Germinal center (tissue), 1 donor: ENCODE measurements at places on chromosomes 12 and 14.

- no peak for DNase-seq
Measured at GRCh38 chr12:57579011-57579410, 12.0 kb upstream of the PIP4K2C start.

DNA sequence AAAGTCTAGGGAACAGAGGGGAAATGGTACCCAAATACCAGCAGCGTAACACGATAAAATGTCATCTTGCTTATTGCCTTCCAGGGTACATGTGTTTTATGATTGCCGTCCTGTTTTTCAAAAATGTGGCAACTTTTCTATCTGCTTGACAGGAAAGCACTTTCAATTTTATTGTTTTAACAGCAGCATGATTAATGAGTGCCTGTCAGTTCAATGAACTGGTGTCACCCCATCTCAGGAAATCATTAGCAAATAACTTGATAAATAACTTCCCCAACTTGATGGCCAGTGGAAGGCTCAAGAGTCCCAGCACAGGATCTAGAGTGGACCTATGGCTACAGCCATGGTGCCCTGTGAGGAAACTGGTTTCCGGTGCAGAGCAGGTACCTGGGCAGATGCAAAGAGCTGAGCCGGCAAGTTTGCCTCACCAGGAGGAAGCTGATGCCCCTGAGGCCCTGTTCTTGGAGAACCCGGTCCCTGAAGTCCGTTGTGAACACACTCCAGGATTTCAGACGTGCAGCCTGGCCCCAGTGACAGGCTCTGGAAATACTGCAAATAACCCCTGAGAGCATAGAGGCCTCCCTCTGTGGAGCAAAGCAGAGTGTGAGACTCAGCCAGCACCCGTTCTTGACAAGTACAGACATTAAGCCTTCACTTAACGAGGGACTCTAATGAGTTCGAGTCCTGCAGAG is 173.5 kb upstream of the SFSWAP start:
- no peak for DNase-seq

DNA sequence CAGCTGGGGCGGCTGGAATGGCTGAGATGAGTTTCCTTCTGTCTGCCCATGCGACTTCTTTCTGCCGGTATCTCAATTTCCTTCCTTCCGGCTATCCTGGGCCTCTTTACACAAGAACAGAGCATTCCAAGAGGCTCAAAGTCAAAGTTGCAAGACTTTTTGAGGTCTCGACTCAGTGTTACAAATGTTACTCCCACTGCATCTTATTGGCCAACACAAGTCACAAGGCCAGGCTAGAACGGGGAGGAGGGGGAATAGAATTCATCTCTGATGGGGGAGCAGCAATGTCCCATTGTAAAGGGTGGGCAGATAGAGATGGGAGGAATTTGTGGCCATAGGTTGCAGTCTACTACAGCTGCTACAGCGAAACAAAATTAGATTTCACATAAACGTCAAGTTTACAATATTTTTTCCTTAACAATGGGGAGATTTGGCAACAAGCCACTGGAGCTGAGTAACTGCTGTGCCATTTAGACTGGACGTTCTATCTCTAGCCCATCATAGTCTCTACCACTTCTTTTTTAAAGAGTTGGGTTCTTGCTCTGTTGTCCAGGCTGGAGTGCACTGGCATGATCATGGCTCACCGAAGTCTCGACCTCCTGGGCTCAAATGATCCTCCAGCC is 9.5 kb upstream of the NYNRIN start:
- DNase-seq, result no peak

DNA sequence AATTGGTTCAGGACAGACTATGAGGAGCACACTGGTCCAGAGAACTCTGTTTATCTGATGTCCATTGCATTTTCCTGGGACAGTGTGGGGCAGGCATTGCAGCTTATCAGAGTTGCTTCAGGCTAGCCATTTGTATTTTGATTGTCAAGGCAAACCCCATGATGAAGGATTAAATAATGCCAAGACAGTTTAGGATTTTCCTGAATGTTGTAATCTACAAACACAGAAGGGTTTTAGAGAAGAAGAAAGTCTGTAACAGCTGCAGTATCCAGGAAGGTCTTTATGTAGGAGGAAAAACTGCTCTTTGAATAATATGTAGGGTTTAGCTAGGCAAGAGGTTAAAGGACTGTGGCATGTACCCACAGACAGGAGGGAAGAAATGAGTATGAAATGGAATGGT is 32.2 kb upstream of the UNC79 start:
- DNase-seq, result no peak

GRCh38 chr12:119994892-119995658 is 6.0 kb downstream of the BICDL1 start:
- no peak for DNase-seq

DNA sequence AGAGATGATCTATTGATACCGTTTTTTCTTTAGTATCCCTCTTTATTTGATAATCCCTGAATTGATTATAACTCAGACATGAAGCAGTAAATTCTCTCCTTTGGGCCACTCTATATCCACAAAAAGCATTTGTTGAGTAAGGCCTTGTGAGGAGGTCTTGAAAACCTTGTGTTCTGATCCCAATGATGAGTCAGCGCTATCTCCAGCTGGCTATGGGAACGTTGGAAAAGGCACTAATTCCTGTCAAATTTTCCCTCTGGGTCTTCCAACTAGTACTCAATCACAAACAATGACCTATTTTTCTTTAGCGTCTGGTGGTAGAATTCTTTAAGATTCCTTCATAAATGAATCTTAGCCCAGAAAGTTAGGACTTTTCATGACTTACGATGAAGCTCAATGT is 168.4 kb upstream of the LRIG3 start:
- DNase-seq, result no peak

DNA sequence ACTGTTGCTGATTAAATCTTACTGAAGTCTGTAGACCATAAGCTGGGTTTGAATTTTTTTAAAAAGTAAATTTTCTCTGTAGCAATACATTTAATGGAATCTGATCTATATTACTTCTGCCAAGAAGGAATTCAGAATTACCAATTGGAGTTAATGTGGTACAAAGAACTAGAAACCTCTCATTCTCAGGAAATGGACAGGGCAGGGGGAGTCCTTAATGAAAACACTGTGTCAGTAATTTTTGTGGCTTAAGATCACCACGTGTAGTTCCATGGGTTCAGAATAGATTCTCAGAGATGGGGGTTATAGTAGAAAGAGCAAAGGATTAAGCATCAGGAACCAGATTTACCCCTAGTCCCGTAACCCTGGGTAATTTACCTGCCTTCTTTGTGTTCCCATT is 30.3 kb downstream of the FBXL14 start:
- DNase-seq, result no peak

DNA sequence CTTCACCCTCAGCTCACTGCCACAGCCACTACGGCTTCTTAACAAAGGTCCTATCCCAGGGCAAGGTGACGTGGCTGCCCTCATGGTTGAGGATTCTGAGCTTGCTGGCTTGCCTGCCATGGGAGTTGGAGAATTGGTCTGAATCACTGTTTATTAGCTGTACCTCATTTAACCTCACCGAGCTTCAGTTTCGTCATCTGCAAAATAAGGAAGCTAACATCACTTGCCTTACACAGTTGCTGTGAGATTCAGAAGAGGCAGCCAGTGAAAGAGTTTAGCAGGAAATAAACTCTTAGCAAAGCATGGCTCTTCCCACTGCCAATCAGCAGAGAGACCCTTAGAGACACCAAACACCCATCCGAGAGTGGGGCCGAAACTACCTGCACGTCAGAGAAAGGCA is 90.1 kb upstream of the KCNA1 start:
- peak; percentile 54 for DNase-seq

GRCh38 chr12:65511912-65512311 is 233.4 kb downstream of the MSRB3 start:
- no peak for DNase-seq

DNA sequence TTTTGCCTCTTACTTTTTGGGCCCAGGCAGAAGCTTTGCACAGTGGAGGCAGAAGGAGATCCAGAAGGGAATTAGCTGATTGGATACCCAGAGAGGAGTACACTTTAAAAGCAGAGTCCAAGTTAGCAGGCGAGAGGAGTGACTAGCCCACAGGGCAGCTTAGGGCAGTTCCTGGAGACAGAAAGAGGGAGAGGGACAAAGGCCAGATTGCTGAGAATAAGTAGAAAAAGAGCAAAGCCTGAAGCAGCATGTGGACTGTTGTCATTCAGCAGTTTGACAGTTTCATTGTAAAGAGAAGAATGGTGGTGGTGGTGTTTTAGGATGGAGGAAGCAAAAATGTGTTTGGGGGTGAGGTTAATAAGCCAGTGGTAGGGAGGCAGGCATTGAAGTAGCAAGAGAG is 95.1 kb downstream of the PELI2 start:
- no peak for DNase-seq

GRCh38 chr12:116542345-116542956 is 16.7 kb upstream of the MAP1LC3B2 start:
- DNase-seq, result no peak

GRCh38 chr14:59398841-59399240 is 66.3 kb downstream of the GPR135 start:
- no peak for DNase-seq

- peak; percentile 9 for DNase-seq
Measured at GRCh38 chr14:96987086-96987474, 189.9 kb downstream of the VRK1 start.

GRCh38 chr12:109582636-109583035 is 9.0 kb downstream of the MVK start:
- DNase-seq, result no peak

- no peak for DNase-seq
Measured at GRCh38 chr14:52067873-52068614, 815 bp downstream of the NID2 start.

GRCh38 chr12:3958534-3958933 is 85.3 kb upstream of the PARP11 start:
- no peak for DNase-seq

GRCh38 chr12:123490089-123490488 is 32.1 kb downstream of the SNRNP35 start:
- DNase-seq, result no peak

GRCh38 chr12:4006743-4007142 is 133.5 kb upstream of the PARP11 start:
- DNase-seq, result no peak

DNA sequence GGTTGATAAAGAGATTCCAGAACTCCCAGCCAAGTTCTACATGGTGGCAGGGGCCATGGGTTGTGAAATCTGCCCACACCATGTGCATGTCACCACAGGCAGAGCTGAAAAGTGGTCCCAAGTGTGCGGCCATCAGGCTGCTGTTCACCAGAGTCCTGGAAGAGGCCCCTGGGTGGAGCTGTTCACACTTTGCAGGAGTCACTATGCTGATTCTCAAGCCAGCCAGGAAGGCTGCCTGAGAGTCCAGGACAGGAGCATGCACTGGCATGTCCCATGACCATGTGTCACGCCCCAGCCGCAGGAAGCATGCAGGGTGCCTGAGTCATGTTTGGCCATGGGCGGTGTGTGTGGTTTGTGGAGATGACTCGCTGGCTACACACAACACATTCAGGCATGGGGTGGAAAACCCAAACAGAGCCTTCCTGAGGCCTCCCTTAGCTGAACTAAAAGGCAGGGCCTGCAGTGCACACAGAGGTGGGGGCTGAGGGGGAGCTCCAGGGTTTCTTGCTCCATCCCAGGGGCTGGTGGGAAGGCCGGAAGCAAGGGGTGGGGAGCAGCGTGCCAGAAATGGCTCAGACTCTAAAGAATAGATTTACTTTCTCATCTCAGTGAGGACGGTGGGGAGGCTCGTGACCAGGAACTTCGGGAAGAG is 19.4 kb downstream of the ABCB9 start:
- no peak for DNase-seq

- no peak for DNase-seq
Measured at GRCh38 chr14:49982501-49982951, 89.6 kb downstream of the ARF6 start.

- DNase-seq, result peak; percentile 51
Measured at GRCh38 chr14:20612403-20612802, 21.2 kb upstream of the RNASE12 start.

DNA sequence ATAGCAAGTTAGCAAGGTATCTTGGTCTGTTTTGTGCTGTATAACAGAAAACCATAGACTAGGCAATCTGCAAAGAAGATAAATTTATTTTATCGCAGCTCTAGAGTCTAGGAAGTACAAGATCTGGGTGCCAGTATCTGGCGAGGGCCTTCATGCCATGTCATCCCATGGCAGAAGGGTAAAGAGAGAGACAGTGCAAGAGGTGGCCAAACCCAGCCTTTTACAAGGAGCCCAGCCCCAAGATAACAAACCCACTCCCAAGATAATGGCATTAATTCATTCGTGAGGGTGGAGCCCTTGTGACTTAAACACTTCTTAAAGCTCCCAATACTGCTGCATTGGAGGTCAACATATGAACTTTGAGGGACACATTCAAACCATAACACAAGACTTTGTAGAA is 16.9 kb downstream of the RPS29 start:
- no peak for DNase-seq

GRCh38 chr12:1830981-1831963 is 10.9 kb downstream of the LRTM2 start:
- DNase-seq, result peak; percentile 24

- DNase-seq, result no peak
Measured at GRCh38 chr12:132522592-132523380, 32.8 kb downstream of the FBRSL1 start.

DNA sequence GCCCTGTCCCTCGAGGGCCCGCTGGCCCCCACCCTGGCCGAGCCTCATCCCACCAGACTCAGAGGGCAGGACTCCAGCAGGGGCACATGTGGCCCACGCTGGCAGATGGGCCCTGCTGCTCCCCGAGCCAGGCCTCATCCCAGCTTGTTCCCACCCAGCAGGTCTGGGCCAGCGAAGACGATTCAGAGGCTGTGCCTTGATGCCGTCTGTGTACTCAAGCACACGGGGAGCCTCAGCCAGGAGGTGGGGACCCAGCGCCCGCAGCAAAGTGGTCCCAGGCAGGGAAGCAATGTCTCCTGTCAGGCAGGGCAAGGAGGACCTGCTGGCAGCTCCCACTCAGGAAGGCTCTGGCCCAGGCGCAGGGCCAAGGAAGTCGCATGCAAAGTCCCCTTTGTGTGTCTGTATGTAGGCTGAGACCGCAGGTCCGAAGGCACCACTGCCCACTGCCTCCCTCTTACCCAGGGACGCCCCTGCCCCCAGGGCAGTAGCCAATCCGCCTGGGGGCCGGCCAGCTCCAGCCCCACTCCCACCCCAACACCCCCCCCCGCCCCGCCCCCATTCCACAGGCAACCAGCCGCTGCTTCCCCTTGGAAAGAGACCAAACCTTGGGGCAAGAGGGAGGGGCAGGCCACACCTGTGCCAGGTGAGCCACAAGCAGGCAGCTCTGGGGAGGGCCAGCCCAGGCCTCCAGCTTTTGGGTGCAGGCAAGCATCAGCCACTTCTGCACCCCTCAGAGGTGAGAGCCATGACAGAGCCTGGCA is 9.4 kb downstream of the DEGS2 start:
- DNase-seq, result no peak

DNA sequence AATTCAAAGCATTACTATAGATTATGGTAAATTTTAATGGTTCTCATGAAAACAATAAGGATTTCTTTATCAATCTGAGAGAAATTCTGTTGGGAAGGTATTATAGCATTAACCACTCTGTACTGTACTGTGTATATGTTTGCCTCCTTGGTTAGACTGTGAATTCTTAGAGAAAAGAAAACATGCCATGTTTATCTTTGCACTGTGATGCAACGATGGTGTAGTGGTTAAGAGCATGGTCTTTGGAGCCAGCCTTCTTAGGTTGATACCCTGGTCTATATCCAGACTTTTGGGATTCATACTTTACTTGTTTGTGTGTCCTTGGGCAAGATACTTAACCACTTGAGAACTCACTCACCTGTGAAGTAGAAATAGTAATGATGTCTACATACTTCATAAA is 32.2 kb upstream of the NUBPL start:
- DNase-seq, result no peak

- DNase-seq, result no peak
Measured at GRCh38 chr12:10940389-10940788, 1.3 kb upstream of the TAS2R14 start.

GRCh38 chr14:92866181-92866752 is 56.7 kb upstream of the CHGA start:
- DNase-seq, result no peak
